Psoas muscle (tissue), 8 donors: ENCODE measurements at places on chromosomes 2 and 18.
A peak's percentile ranks its signal among the peaks of the same experiment; 100 is the strongest.

DNA sequence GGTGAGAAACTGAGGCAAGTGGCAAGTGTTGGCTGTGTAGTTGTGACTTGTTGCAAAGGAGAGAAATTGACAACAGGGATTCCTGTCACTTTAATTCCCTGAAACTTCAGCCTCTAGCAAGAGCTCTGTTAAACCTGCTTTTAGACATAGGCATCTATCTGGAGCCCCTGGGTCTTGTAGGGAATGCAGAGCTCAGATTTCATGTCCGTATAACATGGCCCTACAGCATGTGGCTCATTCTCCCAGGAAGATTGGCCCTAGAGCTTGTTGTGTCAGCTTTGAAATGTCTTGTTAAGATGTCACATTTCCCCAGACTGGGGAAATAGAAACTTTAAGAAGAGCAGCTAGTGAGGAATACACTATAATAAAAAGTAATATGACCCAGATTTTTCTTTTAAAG lies 115.8 kb downstream of the POLE4 start:
- no peak for DNase-seq
- peaks cover 17% of the 10 kb centered on the region for H3K4me1 ChIP-seq
- peak overlapping the region; percentile 31 for H3K27ac ChIP-seq
- H3K36me3 ChIP-seq: no peaks in the 10 kb centered on the region

DNA sequence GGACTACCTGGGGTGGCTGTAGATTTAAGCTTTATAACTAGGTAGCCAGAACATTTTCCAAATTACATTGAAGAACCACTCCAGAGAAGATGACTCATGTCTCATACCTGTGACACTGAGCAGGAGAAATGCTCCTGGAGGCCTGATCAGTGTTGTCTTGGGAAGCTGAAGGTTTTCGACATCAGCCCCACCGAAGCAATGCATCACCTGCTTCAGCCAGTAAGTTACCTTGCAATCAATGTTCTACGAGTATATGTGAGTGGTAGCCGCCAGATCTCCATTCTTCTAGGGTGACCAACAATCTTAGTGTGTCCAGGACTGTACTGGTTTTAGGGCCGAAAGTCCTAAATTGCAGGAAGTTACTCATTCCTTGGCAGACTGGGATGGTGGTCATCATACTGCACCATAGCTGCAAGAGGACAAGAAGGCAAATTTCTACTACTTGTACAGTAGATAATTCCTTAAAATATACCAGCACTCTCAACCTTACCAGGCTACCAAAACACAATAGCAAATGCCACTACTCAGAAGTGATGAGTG lies 109.3 kb upstream of the LINC00305 start:
- no peak for DNase-seq
- H3K36me3 ChIP-seq: no peaks in the 10 kb centered on the region
- no peak overlapping the region for H3K27ac ChIP-seq
- no peaks in the 10 kb centered on the region for H3K4me1 ChIP-seq
- no peak overlapping the region for H3K4me3 ChIP-seq

DNA sequence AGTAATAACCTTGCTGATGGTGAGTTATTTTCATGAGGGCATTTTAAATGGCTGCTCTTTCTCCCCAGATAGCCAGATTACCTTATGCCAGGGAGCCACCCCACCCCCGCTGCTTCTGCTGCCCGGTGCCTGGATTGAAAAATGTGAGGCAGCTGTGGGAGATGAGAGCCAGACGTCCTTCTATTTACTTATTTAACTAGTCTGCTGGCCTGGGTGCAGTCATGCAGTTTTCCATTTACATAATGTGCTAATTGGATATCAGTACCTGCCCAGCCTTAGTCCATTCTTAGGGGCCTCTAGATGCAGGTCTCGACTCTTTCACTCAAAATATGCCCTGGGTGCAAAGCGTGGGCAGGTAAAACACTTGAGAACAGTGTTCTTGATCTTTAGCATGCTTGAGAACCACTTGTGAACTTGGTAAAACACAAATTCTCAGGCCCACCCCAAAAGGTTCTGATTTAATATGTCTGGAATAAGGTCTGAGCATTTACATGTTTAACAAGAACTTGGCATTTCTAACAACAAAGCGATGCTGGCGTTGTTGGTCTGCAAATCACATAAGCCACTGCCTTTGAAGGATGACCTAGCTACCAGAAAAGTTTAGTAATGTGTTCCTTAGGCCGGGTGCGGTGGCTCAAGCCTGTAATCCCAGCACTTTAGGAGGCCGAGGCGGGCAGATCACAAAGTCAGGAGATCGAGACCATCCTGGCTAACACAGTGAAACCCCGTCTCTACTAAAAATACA lies 154.3 kb downstream of the NRP2 start:
- no peak overlapping the region for H3K4me3 ChIP-seq
- no peaks in the 10 kb centered on the region for H3K4me1 ChIP-seq
- H3K27ac ChIP-seq: no peak overlapping the region
- DNase-seq: no peak

GRCh38 chr18:74261053-74261713 lies 30.6 kb downstream of the CYB5A start:
- no peak overlapping the region for H3K4me3 ChIP-seq
- H3K27me3 ChIP-seq: no peaks in the 10 kb centered on the region
- H3K4me1 ChIP-seq: no peaks in the 10 kb centered on the region
- no peaks in the 10 kb centered on the region for H3K36me3 ChIP-seq

GRCh38 chr2:160583146-160583535 lies 89.5 kb upstream of the RBMS1 start:
- no peak overlapping the region for H3K27ac ChIP-seq
- H3K27me3 ChIP-seq: no peaks in the 10 kb centered on the region
- no peak overlapping the region for H3K4me3 ChIP-seq
- H3K4me1 ChIP-seq: peaks cover 15% of the 10 kb centered on the region
- no peaks in the 10 kb centered on the region for H3K36me3 ChIP-seq

GRCh38 chr2:8317418-8317817 lies 364.4 kb upstream of the ID2 start:
- no peaks in the 10 kb centered on the region for H3K27me3 ChIP-seq
- H3K27ac ChIP-seq: no peak overlapping the region
- H3K36me3 ChIP-seq: no peaks in the 10 kb centered on the region
- DNase-seq: no peak
- no peak overlapping the region for H3K4me3 ChIP-seq

- H3K27ac ChIP-seq: no peak overlapping the region
- no peak for DNase-seq
- H3K4me3 ChIP-seq: no peak overlapping the region
- no peaks in the 10 kb centered on the region for H3K27me3 ChIP-seq
Measured at GRCh38 chr2:199228887-199229819, 228.6 kb downstream of the SATB2 start.

GRCh38 chr2:28173377-28173776 lies 219.3 kb upstream of the FOSL2 start:
- DNase-seq: no peak
- H3K36me3 ChIP-seq: no peaks in the 10 kb centered on the region
- no peaks in the 10 kb centered on the region for H3K27me3 ChIP-seq
- H3K4me3 ChIP-seq: no peak overlapping the region
- no peaks in the 10 kb centered on the region for H3K4me1 ChIP-seq
- no peak overlapping the region for H3K27ac ChIP-seq

DNA sequence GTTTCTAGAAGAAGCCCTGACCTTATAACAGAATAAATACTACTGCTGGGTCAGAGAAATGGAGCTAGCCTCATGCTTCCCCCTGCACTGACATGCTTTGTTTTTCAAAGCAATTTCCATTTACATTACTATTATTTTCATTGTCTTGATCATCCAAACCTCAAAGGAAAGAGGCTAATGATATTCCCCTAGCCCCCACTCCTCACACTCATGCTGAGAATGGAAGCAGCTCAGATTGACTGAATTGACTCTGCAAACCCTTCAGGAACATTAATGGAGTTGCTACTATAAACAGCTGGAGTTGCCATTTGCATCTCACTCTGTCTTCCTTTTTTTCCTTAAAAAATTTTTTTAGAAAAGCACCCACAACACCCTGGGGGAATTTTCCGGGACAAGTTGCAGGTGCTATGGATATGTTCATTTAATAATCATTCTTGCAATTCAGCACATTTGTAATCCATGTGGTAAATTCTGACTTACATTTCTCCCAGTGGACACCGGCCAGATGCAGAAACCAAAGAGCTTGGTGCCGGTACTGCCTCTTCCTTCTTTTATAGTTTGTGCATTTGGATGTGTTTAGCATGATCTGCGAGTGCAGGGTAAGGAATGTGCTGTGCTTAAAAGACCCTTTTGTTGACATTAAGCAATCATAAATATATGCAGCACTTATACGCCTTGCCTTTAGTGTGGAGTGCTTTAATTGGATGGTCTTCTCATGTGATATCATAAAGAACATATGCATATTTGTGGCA lies 103.3 kb upstream of the OSR1 start:
- no peak for DNase-seq
- no peaks in the 10 kb centered on the region for H3K36me3 ChIP-seq
- H3K27ac ChIP-seq: no peak overlapping the region

DNA sequence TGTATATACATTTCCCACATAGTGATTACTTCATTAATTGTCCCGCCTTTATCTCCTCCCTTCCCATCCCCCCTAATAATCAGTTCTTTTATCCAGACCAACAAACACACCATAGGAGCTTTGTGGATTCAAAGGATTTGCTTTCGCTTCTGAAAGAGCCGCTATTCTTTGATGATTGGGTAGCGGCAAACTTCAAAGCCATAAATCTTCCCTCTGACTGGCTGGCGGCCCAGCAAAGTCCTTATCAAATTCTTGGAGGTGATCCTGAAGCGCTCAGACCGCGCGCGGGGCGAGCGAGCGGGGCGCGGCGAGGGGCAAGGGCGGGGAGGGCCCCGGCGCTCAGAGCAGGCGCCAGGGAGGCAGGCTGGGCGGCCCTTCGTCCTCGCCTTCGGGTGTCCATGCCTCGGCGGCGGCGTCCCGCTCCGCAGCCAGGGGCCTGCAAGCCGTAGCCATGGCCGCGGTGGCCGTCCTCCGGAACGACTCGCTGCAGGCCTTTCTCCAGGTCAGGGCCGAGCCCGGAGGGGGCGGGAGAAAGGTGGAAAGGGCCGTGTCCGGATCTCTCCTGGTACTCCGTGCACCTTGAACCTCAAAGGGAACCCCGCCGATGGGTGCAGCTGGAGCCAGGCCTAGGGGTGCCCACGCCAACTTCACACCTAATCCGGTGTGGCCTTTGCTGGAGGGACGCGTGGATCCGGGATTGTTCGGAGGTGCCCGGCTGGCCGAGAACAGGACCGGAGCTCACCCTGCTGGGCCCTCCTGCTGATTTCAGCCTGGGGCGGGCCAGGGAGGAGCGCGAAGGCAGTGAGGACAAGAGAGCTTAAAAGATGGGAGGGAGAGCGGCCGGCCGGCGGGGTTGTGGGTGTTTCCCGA lies at the start of gene SP5:
Gene SP5, plus strand, starts transcription at position 276 of the 870 bp plus-strand sequence. Its CDS starts 176 bp downstream, at position 452.
- peaks cover 32% of the 10 kb centered on the region for H3K27me3 ChIP-seq
- peaks cover 5% of the 10 kb centered on the region for H3K4me1 ChIP-seq
- peak within 1 kb of the TSS; percentile 69 for H3K4me3 ChIP-seq
- H3K36me3 ChIP-seq: no peaks in the 10 kb centered on the region
- peak; percentile 31 for DNase-seq
- H3K27ac ChIP-seq: no peak within 1 kb of the TSS

- H3K36me3 ChIP-seq: no peaks in the 10 kb centered on the region
- H3K4me3 ChIP-seq: no peak overlapping the region
- peaks cover 28% of the 10 kb centered on the region for H3K4me1 ChIP-seq
- no peak for DNase-seq
- no peak overlapping the region for H3K27ac ChIP-seq
Measured at GRCh38 chr2:177419274-177419673, 26.7 kb downstream of the AGPS start.

DNA sequence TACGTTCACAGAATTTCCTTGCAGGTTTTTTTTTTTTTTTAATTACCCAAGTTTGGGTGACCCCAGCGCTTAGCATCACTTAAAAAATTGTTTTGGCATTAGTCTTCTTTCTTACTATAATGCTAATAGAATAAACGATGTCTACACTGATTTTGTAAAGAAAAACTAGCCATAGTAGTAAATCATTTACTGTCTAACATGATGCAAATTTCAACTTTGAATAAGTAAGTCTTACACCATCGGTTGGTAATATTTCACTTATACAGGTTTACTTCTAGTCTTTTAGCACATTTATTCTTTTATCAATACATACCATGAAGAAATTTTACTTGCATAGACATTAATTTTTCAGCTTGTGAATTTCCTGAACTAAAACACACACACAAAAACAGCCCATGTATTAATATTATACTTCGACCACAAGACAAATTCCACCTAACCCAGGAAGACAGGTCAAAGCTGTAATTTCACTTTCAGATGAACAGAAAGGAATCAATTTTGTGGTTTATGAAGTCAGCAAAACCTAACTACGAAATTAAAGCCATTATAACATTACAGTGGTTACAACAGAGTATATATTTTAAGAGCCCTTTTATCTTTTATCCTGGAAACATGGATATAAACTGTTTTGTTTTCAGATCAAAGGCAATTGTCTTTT lies 1.9 kb downstream of the YES1 start:
- H3K4me3 ChIP-seq: peak overlapping the region; percentile 96
- H3K27me3 ChIP-seq: no peaks in the 10 kb centered on the region
- H3K4me1 ChIP-seq: peaks cover 41% of the 10 kb centered on the region
- no peak overlapping the region for H3K27ac ChIP-seq

DNA sequence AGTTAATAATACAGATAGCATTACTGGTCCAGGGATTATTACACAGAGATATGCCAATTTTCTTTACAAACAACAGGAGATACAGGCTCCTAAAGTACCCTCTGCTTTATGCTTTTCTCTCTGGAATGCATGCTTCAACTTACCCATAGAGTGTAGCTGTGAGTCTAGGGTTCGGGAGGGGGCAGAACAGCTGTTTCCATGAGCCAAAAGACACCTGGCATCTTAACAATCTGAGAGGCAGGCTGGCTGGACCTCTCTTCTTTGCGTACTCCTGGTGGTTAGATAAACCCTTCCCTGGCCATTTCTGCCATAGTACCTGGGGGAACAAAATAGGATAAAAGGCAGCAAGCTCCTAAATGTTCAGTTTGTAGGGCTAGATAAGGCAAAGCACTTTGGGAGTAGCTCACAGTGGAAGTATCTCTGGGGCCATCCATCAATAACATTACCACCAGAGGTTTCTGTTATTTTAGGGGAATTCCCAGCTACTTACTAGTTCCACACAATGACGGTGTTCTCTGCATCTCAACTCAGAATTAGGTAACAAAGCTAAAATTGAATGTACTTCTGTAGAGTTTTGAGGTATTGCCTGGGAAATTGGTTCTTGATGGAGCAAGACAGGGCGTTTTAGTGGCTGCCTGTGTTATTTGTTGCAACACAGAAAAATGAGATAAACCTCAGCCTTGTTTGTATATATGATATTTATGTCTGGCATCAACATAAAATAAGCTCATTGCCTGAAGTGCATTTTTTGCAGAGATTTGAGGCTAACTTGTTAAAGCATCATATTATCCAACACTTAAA lies 6.2 kb upstream of the CCDC85A start:
- no peaks in the 10 kb centered on the region for H3K4me1 ChIP-seq
- no peaks in the 10 kb centered on the region for H3K36me3 ChIP-seq
- H3K27ac ChIP-seq: no peak overlapping the region
- no peak for DNase-seq

GRCh38 chr2:134739879-134740301 lies 21.1 kb upstream of the TMEM163 start:
- no peaks in the 10 kb centered on the region for H3K36me3 ChIP-seq
- no peak overlapping the region for H3K27ac ChIP-seq
- no peak overlapping the region for H3K4me3 ChIP-seq
- no peaks in the 10 kb centered on the region for H3K4me1 ChIP-seq
- no peaks in the 10 kb centered on the region for H3K27me3 ChIP-seq

- DNase-seq: no peak
- H3K27me3 ChIP-seq: no peaks in the 10 kb centered on the region
- H3K4me3 ChIP-seq: no peak overlapping the region
- H3K36me3 ChIP-seq: no peaks in the 10 kb centered on the region
- H3K27ac ChIP-seq: no peak overlapping the region
Measured at GRCh38 chr2:168884975-168885374, 5.3 kb downstream of the SPC25 start.
